GM19239 (cell line): ENCODE measurements at places on chromosomes 7 and 10.

GRCh38 chr7:132882714-132883428 is 199.0 kb downstream of the CHCHD3 start:
- no peak for DNase-seq

DNA sequence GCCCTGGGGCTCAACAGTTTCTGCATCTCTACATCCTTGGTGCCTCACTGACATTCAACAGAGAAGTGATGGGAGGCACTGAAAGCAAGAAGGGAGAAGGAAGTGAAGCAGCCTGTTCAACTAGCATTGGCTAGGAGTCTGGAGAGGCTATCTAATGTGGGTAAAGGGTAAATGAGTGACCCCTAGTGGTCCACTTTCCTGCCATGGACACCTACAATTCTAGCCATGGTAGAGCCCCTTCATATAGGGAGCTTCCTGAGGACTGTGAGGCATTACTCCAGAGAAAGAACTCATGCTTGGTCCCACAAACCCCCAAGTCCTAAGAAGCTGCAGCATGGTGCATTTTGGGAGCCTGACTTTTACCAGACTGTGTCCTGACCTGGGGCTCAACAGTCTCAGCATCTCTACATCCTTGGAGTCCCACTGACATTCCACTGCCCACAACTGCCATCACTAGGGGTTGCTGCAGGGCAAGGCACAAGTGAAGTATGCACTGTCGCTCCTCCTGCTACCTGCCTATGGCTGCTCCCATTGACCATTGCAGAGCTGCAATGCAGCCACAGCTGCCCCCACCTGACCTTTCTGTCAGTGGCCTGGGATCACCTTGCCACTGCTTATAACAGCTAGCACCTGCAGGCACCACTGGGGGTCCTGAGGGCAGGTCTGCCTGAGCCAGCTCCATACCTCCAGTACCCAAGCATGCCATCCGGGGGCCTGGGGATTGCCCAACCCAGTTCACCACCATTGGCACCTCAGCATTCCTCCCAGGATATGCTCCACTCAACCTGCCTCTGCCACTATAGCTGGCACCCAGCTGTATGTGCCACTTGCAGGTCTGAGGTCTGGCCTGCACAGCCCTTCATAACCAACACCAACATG is 44.1 kb upstream of the CDK6 start:
- DNase-seq, result no peak

- no peak for DNase-seq
These were observed 347.2 kb downstream of the SDK1 start for GRCh38 chr7:3648276-3648675.

GRCh38 chr7:34747867-34748727 is 90.1 kb downstream of the NPSR1 start:
- no peak for DNase-seq

- no peak for DNase-seq
These were observed 170.9 kb upstream of the ASAH2 start for GRCh38 chr10:50422259-50422658.

DNA sequence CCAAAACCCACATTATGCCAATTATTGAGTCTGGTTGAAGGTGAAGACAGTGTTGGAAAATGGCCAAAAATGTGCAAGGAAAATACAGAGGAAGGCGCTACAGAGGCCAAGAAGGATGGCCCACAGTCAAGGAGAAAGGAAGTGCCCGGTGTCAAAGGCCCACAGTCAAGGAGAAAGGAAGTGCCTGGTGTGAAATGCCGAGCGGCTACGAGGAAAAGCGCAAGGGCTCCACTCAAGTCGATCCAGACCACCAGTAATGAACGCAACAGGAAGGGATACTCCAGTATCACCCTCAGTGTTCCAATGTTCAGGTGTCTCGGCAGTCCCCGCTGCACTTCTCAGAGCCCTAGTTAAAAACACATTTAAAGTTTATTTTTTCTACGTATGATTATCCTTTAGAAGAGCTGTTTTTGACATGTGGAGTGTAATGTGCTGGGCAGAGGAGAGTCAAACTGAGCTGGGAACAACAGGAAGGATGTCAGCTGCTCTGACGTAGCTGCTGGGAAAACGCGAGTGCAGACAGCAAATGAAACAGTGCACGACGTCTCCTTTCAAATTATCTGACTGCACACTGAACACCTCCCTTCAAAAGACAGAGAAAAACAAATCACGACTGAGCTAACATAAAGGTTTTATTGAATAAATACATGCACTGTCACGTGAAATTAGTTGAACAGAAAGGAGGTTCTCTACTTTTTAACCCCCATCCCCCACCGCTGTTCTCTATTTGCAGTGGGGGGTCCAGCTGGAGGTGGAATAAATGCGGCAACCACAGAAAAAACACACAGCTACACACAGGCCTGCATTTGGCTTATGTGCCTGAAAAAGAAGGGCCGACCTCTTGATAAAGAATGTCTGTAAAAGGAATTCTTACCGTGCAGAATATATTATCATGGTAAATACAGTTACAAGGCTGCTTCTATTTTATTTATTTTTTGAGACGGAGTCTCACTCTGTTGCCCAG is 26.1 kb upstream of the NCAPG2 start:
- DNase-seq, result no peak

DNA sequence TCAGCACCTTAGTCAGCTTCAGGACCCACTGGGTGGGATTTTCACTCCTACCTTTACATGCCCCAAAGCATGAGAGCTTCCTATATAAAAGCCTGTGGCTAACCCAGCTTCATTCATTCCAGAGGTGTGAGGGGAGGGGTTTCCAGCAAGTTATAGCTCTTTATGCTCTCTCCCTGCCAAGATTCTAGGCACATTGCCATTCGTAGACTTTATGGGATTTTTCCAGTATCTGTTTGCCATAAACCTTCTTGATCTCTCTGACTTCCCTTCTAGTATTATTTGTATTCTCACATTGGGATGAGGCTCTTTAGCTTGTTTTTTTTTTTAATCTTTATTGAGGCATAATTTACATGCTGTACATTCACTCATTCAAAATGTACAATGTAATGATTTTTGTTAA is 67.5 kb downstream of the POU6F2 start:
- DNase-seq, result no peak
